ENCODE measurements at places on chromosomes 12 and 14.

DNA sequence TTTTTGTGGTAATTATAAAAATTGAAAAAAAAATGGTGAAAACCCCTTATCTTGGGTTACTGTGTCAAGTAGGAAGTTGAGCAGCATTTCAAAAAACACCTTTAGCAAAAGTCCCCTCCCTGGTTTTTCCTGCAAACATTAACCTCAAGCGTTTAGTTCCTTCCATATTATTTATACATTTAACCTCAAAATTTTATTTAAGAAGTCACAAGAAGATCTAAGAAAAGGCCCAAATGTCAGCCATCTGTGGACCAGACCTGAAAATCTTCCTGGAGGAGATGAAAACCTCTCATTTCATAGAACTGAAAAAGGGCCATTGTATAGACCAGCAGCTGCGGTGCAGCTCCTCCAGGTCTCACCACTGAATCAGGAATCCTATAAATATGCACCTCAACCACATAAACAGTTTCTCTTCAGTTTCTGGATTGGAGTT is 40.4 kb upstream of the BTG1 start:
- no peak for DNase-seq

DNA sequence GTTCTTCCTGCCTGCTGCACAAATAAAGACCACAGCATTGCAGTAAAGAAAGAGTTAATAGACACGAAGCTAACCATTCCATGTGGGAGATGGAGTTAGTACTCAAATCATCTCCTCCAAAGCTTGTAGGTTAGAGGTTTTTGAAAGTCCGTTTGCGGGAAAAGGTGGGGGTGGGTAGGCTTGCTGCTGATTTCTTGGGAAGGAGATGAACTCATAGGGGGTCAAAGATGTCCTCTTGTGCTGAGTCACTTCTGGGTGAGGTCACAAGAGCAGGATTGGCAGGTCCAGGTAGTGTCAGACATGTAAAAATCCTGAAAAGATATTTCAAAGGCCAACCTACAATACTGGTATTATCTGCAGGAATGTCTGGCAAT is 66.4 kb downstream of the PTHLH start:
- DNase-seq, result no peak

- DNase-seq, result no peak
Observed at GRCh38 chr12:98861251-98861650, 216.2 kb downstream of the APAF1 start.

DNA sequence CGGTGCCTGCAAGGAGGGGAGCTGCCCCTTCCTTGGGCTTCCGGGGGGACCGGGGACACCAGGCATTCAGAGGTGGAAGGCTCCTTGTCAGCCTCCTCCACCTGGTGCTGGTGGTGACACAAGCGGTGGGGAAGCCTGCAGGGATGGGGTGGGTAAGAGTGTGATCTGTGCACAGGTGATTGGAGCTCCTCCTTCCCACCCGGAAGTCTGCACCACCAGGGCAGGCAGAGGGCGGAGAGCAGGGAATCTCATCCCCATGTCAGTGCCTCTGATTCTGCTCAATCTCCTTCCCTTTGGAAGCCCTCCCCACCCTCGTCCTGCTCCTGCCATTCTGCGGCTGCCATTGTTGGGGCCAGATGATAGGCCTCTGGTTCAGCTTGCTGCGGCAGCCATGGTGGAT is 238.1 kb upstream of the CRY1 start:
- DNase-seq, result no peak

Data from GM20000 (cell line).